ENCODE measurements at places on chromosomes 3 and 15. TPM values are rescaled to one million over a fixed set of nuclear protein-coding genes. Genes with fewer than 3 reads are reported as not detected.

DNA sequence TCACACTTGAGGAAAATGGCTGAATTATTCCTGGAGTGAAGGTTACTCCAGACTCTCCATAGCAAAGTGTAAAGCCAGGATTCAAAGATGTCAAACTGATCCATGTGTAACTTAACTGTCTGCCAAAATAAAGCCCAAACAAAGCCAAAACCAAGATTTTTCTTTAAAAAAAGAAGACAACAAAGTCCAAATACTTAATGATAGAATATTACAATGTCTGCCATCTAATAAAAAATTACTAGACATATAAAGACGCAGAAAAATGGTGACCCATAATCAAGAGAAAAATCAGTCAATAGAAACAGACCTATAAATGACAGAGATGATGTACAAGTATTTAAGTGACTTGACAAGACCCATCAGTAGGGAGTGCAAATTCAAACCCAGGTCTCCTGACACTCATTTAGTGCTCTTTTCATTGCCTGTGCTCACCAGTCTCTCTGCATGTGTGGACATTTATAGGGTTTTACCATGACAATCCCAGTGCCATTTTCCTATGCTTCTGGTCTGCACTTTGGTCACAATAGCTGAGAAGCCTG, 85.1 kb upstream of the HES1 start:
- no peaks in the 10 kb centered on the region for H3K36me3 ChIP-seq
- no peak for DNase-seq
- H3K27me3 ChIP-seq = peaks cover 14% of the 10 kb centered on the region
- no peak overlapping the region for H3K27ac ChIP-seq
- peaks cover 40% of the 10 kb centered on the region for H3K4me1 ChIP-seq

DNA sequence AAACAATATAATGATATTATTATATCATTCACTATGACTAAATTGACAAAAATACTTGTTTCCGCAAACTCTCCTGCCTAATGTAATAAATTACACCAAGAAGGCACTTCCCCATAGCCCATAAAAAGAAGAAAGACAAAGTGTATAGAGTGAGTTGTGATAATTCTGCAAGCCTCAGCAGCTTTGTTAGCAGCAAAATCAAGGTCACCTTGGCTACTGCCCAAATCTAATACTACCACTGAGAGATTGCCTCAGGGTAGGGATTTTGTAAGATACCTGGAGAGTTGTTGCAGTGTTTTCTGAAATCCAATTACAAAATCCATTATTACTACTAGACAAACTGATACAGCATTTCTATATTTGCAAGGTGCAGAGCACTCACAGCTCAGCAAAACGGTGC, 503.5 kb downstream of the FGF12 start:
- no peak overlapping the region for H3K27ac ChIP-seq
- no peaks in the 10 kb centered on the region for H3K36me3 ChIP-seq
- H3K4me1 ChIP-seq = no peaks in the 10 kb centered on the region
- no peak overlapping the region for H3K4me3 ChIP-seq
- no peaks in the 10 kb centered on the region for H3K27me3 ChIP-seq
- DNase-seq = no peak

- no peaks in the 10 kb centered on the region for H3K36me3 ChIP-seq
- H3K27ac ChIP-seq = no peak overlapping the region
- peaks cover 24% of the 10 kb centered on the region for H3K4me1 ChIP-seq
- DNase-seq = no peak
These were observed 86.6 kb downstream of the EDEM1 start for GRCh38 chr3:5274091-5274490.

DNA sequence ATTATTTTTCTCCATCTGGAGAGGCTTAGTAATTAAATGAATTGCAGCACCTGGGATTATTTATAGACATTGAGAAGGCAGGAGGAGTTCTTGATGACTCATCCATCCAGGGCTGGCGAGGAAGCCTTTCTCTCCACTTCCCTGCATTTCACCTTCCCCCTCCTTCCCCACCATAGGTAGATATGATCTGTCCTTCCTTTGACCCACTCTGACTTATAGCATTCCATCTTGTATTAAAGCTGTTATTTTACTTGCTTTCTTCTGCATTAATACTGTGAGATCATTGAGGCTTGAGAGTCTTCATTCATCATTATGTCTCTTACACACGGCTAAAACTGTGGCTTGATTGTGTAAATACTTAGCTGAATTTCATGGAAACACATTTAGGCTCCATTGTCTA, 288.8 kb downstream of the FEZF2 start:
- no peaks in the 10 kb centered on the region for H3K36me3 ChIP-seq
- H3K4me1 ChIP-seq = no peaks in the 10 kb centered on the region
- no peak overlapping the region for H3K27ac ChIP-seq
- no peaks in the 10 kb centered on the region for H3K27me3 ChIP-seq
- no peak overlapping the region for H3K4me3 ChIP-seq

GRCh38 chr3:155233213-155233612, 60.3 kb downstream of the STRIT1 start:
- no peaks in the 10 kb centered on the region for H3K27me3 ChIP-seq
- no peaks in the 10 kb centered on the region for H3K36me3 ChIP-seq
- H3K4me3 ChIP-seq = no peak overlapping the region
- H3K27ac ChIP-seq = no peak overlapping the region

DNA sequence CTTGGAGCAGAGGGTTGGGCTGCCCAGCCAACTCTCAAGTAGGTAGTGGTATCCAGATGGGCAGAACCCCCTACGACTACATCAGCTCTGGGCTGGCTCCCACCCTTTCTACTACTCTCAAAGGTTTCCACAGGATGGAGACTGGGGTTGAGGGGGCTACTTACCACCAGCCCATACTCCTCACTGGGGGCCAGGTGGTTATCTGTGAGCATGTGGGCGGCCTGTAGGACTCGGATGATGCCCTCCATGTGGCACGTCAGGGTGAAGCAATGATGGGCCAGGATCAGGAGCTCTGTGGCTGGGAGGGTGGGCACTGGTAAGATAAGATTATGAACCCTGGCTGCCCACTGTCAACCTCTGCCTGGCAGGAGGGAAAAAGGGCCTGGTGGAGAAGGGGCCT, 33.4 kb downstream of the EIF3J start:
- no peaks in the 10 kb centered on the region for H3K4me1 ChIP-seq
- peaks cover 97% of the 10 kb centered on the region for H3K36me3 ChIP-seq
- no peak overlapping the region for H3K27ac ChIP-seq
- no peaks in the 10 kb centered on the region for H3K27me3 ChIP-seq
- no peak overlapping the region for H3K4me3 ChIP-seq

DNA sequence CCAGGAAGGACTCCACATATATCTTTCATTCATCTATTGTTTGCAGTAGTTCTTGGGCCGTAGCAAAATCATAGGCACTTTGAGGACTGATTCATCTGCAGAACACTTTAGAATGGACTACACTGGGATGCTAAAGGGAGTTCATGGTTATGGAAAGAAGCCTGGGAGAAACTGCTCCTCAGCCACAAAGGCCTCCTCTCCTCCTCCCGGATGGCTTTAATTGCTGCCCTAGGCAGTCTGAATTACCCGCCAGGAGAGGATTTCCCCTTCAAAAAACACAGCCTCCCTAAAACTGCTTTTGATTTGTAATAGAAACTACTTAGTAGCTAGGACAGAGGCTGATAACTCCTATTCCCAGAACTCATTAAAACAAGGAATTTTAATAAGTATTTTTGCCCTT, 4.6 kb downstream of the TMEM266 start:
- DNase-seq = no peak
- H3K27ac ChIP-seq = no peak overlapping the region

DNA sequence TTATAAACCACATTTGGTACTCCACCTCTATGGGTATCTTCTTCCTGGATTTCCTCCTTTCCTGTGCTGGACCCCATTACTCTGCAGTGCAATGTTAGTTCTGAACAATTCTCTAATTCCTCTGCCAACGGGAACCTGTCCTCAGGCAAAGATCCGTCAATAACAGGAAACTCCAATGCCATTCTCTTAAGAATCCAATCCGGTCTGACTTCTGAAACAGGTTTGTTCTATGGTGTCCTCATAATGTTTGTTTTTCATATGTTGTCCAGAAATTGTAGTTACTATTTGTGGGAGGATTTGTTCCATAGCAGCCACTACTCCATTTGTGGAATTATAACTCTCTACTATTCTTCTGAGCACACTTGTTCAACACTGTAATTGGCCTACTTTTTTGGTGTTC, 112.7 kb downstream of the TBL1XR1 start:
- H3K4me1 ChIP-seq = peaks cover 18% of the 10 kb centered on the region
- no peaks in the 10 kb centered on the region for H3K36me3 ChIP-seq
- no peaks in the 10 kb centered on the region for H3K27me3 ChIP-seq
- no peak overlapping the region for H3K4me3 ChIP-seq
- no peak for DNase-seq

- no peak for DNase-seq
- no peak overlapping the region for H3K4me3 ChIP-seq
- H3K36me3 ChIP-seq = no peaks in the 10 kb centered on the region
These were observed 473.8 kb downstream of the TAFA4 start for GRCh38 chr3:68458581-68458980.

DNA sequence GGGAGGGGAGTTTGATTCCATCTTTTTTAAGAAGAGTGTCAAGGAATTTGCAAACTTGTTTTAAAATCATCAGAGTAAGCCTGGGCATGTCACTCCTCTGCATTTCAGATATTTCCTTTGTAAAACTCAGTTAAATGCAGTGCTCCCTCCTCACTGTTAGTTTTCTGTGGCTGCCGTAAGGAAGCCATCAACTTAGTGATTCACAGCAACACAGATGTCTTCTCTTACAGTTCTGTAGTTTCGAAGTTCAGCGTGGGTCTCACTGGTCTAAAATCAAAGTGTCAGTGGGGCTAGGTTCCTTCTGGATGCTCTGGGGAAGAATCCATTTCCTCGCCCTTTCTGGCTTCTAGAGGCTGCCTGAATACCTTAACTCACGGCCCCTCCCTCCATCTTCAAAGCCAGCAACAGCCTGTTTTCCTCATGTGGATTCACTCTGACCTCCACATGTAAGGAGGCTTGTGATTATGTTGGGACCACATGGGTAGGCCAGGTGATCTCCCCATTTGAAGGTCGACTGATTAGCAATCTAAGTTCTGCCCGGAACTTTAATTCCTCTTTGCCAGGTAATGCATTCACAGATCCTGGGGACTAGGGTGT, 12.4 kb downstream of the ISG20 start:
- no peaks in the 10 kb centered on the region for H3K36me3 ChIP-seq
- no peak overlapping the region for H3K4me3 ChIP-seq
- H3K27ac ChIP-seq = no peak overlapping the region
- DNase-seq = no peak
- H3K4me1 ChIP-seq = no peaks in the 10 kb centered on the region
- H3K27me3 ChIP-seq = no peaks in the 10 kb centered on the region

GRCh38 chr3:18618723-18619122, 193.6 kb upstream of the SATB1 start:
- no peaks in the 10 kb centered on the region for H3K4me1 ChIP-seq
- no peaks in the 10 kb centered on the region for H3K36me3 ChIP-seq
- H3K27me3 ChIP-seq = no peaks in the 10 kb centered on the region
- no peak overlapping the region for H3K27ac ChIP-seq

- no peak overlapping the region for H3K4me3 ChIP-seq
- no peaks in the 10 kb centered on the region for H3K36me3 ChIP-seq
- H3K27me3 ChIP-seq = no peaks in the 10 kb centered on the region
- H3K4me1 ChIP-seq = no peaks in the 10 kb centered on the region
These were observed 24.8 kb downstream of the GOLIM4 start for GRCh38 chr3:168070919-168071318.

DNA sequence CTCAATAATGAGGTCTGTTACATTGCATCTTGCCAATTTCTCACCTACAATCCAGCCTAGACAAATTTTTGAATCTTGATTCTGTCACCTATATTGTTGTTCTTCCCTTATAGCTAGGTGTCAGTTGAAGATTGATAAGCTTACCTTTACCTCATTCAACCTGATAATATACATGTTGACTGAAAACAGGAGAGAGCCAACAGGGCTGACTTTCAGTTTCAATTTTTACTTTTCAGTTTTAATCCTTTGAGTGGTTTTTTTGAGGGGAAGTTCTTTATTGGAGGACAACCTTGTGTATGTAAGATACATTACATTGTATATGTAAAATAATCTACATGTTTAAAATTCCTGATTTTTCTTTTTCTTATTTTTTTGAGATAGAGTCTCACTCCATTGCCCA, 5.8 kb downstream of the ATP13A5 start:
- no peaks in the 10 kb centered on the region for H3K27me3 ChIP-seq
- DNase-seq = no peak
- no peaks in the 10 kb centered on the region for H3K4me1 ChIP-seq
- no peak overlapping the region for H3K27ac ChIP-seq
- no peaks in the 10 kb centered on the region for H3K36me3 ChIP-seq

DNA sequence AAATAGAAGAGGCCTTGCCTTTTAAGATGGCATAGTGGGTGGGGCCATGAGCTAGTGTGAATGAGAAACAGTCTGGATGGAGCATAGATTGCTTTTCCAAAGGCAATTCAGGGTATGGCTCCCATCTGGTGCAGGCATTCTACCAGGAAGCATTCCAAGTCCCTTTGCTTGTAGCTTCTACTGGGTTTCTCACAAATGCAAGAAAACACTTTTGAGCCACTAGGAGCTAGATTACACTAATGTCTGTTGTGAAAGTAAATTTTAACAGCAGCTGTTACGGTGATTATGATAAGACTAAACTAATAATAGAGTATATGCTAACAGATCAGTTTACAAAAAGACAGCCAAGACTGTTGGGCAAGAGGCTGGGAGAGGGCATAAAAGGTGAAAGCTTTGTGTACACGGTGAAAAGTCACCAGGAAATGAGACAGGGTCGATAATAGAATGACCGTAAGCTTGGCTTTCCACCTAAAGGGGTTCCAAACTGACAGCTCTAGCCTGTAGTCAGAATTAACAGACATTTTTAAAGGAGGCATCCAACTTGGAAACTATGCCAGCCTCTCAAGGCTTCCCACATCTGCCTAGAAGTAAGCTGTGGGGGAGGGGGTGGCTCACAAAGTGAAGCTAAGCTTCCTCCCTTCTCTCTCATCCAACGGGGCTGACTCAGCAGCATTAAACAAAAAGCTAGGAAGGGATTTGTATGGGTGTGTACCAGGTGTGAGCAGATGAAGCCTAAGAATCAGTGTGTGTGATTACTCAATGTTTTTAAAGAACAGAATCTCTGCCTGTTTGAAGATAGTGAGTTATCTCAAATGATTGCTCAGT, 61.1 kb upstream of the GPD1L start:
- H3K4me3 ChIP-seq = no peak overlapping the region
- H3K27ac ChIP-seq = no peak overlapping the region
- H3K4me1 ChIP-seq = no peaks in the 10 kb centered on the region
- DNase-seq = no peak

The RASL12 gene
- not detected for polyA plus RNA-seq

The EFCC1 gene
- polyA plus RNA-seq = 0.11 TPM

The NISCH gene
- polyA plus RNA-seq = 9.7 TPM

The SLC38A3 gene
- not detected for polyA plus RNA-seq

The NOX5 gene
- not detected for polyA plus RNA-seq

The COL6A6 gene
- polyA plus RNA-seq = not detected

The FGF12 gene
- not detected for polyA plus RNA-seq

The TRIM42 gene
- polyA plus RNA-seq = not detected

Data from CD14-positive monocyte (primary cell).